ENCODE measurements at places on chromosomes 2 and 18.

DNA sequence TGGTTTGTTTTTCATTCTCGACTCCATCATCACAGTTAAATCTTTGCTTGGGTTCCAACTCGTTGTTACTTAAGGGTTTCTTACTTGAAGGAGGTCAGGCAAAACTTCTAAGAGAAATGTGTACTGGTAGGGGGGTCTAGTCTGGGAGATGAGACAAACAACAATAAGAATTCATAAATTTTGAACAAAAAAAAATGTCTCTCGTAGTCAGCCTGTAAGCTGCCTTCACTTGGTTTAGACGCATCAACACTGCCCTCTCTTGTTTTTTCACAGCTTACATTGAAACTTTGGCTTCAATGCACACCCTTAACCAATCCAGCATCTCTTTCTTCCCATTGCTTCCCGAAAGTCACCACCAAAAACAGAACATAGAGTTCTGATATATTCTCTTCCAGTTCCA, 576.4 kb upstream of the PIK3C3 start:
- DNase-seq = peak; percentile 89

GRCh38 chr2:50401772-50402653, 629.9 kb downstream of the NRXN1 start:
- peak; percentile 83 for DNase-seq

DNA sequence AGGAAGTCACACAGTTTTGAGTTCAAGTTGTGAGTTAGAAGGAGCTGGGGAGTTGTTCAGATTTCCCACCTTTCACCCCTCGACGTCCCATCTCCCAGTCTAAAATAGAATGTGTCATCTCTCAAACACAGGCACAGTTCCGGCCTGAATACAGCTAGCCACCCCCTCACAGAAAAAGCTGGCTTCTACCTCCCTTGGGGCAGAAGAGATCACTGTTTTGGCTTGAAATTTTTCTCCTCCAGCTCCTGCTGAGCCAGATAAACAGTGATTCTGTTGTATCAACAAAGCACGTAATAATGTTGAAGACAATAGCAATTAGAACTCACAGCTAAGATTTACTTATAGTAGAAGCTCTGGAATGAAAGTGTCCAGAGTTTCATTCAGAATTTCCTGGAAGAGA, 74.7 kb downstream of the KIAA2012 start:
- no peak for DNase-seq

GRCh38 chr2:990970-991369, 40.3 kb downstream of the SNTG2 start:
- DNase-seq = no peak

GRCh38 chr18:77068321-77069312, 64.0 kb downstream of the MBP start:
- DNase-seq = no peak

DNA sequence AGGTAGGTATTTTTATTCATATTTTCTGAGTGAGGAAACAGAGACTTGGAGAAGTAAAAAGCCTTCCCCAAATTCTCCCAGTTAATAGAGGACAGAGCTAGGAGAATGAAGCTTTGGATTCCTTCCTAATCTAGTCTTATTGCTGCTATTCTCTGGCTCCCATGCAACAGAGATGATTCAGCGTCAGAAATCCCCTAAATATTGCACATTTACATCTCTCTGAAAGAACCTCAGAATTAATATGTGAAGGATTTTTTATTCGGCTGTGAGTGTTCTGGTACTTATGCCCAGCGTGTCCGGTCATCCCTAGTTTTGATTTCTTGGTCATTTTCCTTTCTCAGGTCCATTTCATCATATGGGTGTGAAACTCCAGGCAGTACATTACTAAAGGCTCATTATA, 91.2 kb upstream of the SESTD1 start:
- no peak for DNase-seq

DNA sequence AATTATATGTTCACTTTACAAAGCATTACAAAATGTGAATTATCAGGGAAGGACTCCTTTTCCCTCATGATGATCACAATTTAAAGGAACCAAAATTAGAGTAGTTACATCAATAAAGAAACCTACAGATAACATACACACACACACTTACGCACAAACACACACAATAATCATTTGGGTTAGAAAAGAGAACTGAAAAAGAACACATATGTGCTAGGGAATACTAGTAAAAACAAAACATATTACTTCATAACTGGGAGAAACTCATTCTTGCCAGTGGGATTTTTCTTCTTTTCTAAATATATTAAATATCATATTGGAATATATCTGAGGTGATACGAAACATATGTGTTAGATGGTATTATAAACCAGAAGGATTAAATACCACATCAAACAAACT, 42.3 kb downstream of the FIGN start:
- no peak for DNase-seq

GRCh38 chr18:36826556-36826955, 2.2 kb downstream of the TPGS2 start:
- DNase-seq = no peak

All from NCI-H146 (cell line).